Lower leg skin (tissue), 4 donors: ENCODE measurements at places on chromosomes 7 and 10.

- DNase-seq: no peak
These were observed 26.2 kb downstream of the TASOR2 start for GRCh38 chr10:5710859-5711258.

DNA sequence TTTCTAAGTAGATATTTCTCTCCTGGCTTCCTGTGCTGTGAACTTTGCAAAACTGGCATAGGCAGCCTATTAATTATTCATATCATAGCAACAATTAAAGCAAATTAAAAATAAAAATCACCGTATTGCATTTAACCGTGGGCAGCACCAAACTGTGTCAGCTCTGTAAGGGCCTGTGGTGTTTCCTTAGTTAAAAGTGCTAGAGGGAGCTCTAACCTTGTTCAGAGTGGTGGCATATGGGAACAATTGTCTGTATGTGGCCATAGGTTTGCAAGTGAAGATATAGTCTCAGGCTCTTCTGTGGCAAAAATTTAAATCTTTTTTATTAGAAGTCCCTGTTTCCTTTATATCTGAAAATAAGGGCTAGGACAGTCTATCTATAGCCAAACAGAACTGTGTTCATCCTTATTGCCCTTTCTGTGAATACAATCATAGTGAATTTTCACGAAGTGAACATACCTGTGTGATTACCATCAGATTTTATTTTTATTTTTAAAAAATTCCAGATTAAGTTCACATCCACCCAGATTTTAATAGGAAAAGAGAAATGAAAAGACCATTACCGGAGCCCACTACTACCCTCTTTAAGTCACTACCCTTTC lies 92.6 kb downstream of the POLL start:
- no peak for DNase-seq

GRCh38 chr10:2772816-2773631 lies 294.3 kb upstream of the PFKP start:
- DNase-seq: no peak

DNA sequence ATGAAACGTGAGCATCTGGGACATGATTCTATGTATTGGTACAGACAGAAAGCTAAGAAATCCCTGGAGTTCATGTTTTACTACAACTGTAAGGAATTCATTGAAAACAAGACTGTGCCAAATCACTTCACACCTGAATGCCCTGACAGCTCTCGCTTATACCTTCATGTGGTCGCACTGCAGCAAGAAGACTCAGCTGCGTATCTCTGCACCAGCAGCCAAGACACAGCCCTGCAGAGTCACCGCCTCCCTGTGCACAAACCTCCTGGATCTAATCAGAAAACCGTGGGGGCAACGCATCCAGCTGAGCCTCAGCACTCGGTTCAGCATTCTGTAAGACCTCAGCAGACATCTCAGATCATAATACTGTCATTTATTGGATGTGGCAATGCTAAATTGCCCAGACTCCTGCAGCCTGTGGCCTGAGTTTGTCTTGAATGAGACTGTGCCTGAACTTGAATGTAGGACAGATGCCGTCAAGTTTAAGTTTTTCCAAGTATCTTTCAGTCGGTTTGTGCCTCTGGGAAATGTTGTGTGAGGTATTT lies 41.5 kb upstream of the PRSS58 start:
- no peak for DNase-seq

DNA sequence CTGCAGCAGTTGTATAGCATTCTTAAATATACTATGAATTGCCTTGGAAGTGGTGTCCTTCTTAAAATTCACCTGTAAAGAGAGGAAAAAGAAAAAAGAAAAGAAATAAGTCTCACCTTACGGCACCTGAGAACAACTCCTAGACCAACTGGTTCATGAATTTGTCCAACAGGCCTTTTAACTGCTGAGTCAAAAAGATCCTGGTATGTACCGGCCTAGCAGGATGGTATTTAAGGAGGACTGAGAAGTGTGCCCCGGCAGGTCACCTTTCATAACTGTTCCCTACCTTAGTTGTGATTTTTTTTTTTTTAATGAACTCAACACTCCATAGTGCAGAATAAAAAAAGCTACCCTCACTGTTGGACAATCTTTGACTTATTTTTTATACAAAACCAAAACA lies 25.8 kb downstream of the STN1 start:
- DNase-seq: no peak

- DNase-seq: peak; percentile 5
These were observed 405.2 kb upstream of the AUTS2 start for GRCh38 chr7:69193061-69193460.

DNA sequence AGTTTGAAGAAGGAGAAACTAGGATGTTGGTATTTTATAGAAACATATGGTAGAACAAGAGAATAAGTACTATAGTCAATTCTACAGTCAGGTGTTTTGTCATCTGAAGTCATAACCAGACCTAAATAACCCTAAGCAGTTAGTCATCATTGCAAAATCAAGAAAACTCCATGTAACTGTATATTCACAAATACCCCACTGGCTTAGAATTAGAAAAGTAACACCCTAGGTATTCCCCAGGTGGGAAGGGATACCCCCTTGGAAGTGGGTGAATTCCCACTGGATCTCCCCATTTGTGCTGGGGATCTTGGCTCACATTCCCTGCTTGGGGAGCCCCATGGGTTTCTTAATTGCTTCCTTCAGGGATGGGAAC lies 45.9 kb upstream of the ITGB8 start:
- no peak for DNase-seq

- DNase-seq: no peak
These were observed 67.6 kb downstream of the CDK6 start for GRCh38 chr7:92768501-92769393.

DNA sequence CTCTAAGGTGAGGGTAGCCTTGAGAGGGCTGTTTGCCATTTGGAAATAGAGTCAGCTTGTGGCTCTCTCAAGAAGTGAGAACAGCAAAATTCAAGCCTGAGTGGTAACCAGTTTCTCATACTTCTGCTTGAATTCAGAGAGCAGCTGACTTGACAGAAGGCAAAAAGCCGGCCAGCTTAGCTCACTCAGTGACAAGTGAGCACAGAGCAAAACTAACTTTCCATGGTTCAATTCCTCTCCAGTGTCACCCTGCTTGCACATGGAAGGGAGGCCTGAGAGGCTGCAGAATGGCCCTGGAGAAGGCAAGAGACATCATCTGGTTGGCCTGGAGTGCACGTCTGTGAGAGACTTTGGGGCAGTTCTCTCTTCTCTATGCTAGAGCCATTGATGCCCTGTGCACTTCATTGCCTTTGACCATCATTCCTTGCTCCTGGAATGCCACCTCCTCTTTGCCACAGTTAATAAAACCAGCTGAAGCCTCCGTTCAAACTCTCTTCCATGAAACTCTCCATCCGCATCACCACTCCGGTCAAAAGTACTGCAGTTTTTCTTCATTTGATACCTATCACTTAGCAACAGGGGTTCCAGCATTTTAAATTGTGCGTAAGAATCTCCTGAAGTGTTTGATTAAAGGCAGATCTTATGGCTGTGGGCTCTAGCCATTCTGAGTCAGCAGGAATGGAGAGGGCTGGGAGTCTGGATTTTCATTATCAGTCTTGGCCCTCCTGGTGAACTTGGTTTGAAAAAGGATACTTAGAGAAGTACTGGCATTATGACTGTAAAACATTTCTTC lies 69.8 kb upstream of the PIK3CG start:
- no peak for DNase-seq

DNA sequence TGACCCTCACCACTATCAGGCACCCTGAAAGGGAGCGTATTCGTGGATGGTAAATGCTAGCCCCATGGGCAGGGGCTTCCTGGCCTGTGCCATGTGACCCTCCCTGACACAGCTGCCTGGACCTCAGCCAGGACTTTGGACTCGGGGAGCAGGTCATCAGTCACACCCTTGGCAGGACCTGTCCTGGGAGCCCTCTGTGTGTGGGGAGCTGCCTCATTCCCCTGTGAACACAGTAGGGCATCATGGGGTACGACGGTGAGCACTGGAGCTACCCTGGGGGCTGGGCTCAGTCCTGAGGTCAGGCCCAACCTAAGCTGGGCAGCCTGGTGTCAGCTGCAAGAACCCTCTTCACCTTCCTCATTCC lies 129.3 kb upstream of the FAM20C start:
- DNase-seq: no peak

DNA sequence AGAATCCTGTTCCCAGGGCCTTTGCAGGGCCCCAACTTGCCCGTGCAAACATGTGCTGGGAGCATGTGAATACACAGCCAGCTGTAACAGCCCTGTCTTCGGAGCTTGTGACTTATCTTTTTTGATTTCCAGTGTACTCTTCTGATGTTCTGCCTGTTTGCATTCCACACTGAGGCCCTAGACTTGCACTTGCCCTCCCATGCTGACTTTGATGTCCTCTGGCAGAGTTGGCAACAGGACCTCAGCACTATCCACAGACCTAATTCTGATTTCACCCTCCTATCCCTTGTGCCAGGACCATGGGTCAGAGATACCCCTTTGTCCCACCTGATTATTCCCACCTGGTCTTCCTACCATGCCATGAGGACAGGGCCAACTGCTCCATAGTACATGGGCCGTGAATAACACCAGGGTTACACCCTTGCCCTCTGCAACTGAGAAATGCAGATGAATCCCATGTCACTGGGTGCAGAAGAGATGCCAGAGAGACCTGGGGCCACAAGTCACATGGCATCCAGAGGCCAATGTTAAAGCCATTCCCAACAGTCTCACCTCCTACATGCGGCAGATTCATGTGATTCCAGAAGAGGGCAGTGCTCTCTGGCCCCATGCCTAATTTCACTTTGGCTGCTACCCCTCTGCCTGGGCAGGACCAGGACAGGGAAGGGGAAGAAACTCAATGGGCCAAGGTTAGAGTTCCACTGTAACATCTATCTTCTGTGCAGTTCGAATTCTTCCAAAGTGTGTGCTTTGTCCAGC lies 43.0 kb downstream of the SCRN1 start:
- DNase-seq: no peak

GRCh38 chr7:77858278-77858677 lies 59.7 kb downstream of the PHTF2 start:
- no peak for DNase-seq

DNA sequence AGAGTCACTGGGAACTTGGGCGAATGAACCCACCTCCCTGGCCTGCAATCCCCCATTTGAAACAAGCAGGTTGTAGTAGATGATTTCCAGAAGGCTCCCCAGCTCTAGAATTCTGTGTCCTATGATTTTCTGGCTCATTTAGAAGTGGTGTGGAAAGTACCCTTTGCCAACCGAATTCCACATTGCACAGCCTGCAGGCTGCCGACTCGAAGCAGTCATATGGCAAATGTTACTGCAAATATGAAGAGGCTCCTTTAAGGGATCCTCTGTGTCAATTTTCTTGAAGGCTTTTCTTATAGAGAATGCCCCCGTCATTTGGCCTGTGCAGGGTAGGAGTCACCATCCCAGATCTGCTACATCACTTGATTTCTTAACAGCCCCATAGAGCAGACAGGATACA lies 5.6 kb downstream of the PODXL start:
- no peak for DNase-seq

GRCh38 chr10:77510294-77510693 lies 127.3 kb downstream of the KCNMA1 start:
- DNase-seq: no peak

- DNase-seq: no peak
These were observed 80.8 kb upstream of the RHOBTB1 start for GRCh38 chr10:61024856-61025201.

DNA sequence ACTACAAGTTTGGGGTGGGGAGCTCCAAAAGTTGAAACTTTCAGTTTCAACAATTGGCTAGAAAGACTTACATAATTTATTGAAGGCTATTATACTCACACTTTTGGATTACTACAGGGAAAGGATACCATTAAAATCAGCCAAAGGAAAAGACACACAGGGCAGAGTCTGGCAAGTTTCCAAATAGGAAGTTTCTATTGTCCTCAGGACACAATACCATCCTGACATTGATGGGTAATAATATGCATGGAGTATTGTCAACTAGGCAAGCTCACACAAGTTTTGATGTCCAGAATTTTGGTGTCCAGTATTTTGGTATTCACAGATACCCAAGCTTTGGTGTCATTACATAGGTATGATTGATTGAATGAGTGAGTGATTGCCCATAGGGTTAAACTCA lies 872.6 kb upstream of the SORCS1 start:
- DNase-seq: no peak

- no peak for DNase-seq
These were observed 869 bp downstream of the LAMB4 start for GRCh38 chr7:108129018-108129965.

DNA sequence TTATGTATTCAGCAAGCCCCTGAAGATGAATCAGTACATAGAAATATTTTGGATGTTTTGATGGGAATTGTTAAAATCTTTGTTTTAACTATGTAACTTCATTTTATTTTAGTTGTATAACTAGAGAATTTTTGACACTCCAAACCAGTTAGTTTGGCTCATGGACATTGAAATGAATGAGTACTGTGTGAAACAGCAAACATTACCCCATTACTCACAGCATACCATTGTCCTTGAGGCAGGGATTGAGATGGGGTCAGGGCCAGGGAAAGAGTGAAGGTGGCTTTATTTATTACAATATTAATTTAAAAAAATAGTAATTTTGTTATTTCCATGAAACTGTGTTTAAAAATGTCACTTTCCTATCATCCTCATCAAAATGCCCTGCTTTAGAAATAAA lies 4.8 kb upstream of the BMPER start:
- DNase-seq: no peak

- DNase-seq: no peak
These were observed 282.8 kb downstream of the PHF14 start for GRCh38 chr7:11256501-11256900.

DNA sequence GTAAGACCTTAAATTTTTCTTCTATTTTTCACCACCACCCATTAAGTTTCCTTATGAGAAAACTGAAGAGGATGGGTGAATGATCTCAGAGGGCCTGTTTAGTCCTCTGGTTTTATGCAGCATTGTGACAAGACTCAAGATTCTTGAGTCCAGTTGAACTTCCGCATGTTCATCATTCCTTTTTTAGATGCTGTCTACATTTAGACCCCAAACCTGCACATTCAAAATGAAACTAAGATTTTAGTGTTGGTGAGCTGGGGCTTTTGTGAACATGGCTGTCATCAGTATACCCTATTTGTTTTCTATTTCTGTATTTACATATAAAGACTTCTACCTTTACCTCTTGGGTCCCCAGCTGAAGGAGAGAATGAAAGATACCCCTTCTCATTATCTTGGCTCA lies 31.1 kb downstream of the NET1 start:
- no peak for DNase-seq

- no peak for DNase-seq
These were observed 11.7 kb upstream of the HOXA2 start for GRCh38 chr7:27113991-27114769.

- DNase-seq: no peak
These were observed 27.1 kb downstream of the ACSM6 start for GRCh38 chr10:95221124-95221523.

DNA sequence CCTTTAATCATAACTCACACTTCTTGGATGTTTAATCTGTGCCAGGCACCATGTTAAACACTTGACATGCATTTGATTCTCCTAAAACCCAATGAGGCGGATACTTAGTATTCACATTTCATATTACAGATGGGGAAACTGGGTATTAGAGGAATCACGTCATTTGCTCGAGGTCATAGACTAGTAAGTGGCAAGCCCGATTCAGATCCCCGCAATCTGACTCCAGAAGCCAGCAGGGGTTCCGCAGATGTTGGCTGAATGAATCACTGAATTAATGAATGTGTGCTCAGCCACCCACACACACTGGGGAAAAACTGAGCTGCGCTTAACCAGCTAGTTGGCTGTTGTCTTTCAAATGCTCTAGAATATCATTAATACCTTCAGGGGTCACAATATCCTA lies 22.5 kb upstream of the ENO4 start:
- no peak for DNase-seq
